ENCODE measurements at places on chromosomes 4 and X. TPM values are rescaled to one million over a fixed set of nuclear protein-coding genes. Genes with fewer than 3 reads are reported as not detected.

ATP2B3 gene
- not detected for total RNA-seq

GYG2 gene
- 4.3 TPM for total RNA-seq

FRMD7 gene
- not detected for total RNA-seq

IL9R gene
- not detected for total RNA-seq

RPGR gene
- total RNA-seq = 25.0 TPM

ANK2 gene
- 200 TPM for total RNA-seq

EFHC2 gene
- 0.45 TPM for total RNA-seq

NALF2 gene
- total RNA-seq = not detected

DDX53 gene
- total RNA-seq = not detected

ANKRD37 gene
- 3.9 TPM for total RNA-seq

DNA sequence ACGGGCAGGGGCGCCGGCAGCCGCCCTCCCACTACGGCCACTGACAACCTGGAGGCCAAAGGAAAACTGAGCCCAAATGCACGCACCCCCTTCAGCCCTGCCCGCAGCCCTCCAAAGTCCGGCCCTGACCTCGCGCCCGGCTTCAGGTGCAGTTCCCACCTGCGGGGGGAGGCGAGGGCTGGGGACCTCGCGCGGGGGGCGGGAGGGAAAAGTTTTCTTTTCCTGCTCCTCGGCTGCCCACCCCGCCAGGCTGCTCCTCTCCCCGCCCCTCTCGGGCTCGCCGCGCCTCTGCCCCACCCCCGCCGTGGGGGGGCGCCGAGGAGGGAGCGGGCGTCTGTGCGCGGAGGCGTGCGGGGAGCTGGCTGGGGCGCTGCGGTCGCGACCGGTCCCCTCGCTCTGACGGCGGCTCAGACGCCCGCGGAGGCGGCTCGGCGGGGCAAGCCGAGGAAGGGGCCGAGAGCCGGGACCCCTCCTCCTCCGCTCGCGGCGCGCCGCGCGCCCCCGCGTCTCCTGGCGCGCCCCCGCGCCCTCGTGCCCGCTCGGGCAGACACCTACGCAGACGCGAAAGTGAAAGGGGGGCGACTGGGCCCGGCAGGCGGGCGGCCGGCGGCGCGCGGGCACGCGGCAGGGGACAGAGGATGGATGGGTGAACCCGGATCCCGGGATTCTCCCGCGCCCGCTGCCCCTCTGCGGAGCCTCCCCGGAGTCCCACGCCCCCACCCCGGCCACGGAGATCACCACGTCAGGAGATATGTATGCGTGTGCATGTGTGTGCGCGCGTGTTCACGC lies 3.1 kb upstream of the NR3C2 start:
- DNase-seq = no peak

DNA sequence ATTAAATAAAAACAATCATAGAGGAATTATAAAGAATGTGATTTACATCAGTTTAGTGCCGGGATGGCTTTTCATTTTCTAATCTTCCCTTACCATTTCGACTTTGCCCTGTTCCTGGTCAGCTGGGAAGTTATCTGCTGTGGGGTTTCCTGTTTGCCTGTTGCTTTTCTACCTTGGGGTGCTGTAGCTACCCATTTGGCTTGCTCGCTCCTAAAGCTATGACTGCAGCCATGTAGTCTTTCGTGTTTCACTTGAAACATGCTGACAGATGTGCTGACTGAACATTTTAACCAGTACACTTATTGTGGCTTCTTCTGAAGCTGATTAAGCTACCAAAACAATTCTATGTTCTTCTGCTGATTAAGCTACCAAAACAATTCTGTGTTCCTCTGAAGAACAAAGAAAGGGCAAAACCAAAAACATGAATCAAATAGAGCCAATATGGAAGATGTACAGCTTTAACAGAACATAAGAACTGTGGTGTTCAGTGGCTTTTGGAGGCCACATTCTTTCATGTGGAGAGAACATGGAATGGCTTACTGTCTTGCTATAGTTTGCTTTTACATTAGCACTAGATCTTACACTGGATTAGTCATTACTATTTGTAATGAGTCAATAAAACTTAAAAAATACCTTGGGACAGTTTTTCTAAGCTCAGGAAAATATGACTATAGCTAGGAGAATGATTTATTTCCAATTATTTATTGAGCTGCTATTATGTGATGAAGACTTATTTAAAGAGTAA lies 440.4 kb downstream of the SPRY1 start:
- DNase-seq = no peak

DNA sequence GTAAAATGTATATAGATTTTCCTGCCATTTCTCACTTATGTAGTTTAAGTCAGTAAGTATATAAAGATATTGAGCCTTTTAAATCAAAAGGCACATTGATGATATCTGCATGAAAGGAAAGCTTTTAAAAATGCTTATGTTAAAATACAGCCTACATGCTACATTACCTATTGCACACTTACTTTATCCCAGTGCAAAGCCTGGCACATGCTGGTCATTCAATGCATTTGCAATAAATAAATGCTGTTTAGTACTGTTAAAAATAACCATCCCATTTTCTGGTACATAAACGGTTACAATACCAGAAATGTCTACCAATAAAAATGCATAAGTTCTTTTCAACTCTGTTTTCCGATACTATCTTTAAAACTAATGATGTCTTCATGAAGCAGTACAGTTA lies 22.1 kb upstream of the SPATA4 start:
- no peak for DNase-seq

GRCh38 chr4:106409901-106410889 lies 41.6 kb upstream of the GIMD1 start:
- no peak for DNase-seq
